GOT3 (cell line): ENCODE measurements at places on chromosomes 1 and 21.

- no peak for DNase-seq
Measured at GRCh38 chr1:212442408-212442807, 9.7 kb downstream of the NENF start.

DNA sequence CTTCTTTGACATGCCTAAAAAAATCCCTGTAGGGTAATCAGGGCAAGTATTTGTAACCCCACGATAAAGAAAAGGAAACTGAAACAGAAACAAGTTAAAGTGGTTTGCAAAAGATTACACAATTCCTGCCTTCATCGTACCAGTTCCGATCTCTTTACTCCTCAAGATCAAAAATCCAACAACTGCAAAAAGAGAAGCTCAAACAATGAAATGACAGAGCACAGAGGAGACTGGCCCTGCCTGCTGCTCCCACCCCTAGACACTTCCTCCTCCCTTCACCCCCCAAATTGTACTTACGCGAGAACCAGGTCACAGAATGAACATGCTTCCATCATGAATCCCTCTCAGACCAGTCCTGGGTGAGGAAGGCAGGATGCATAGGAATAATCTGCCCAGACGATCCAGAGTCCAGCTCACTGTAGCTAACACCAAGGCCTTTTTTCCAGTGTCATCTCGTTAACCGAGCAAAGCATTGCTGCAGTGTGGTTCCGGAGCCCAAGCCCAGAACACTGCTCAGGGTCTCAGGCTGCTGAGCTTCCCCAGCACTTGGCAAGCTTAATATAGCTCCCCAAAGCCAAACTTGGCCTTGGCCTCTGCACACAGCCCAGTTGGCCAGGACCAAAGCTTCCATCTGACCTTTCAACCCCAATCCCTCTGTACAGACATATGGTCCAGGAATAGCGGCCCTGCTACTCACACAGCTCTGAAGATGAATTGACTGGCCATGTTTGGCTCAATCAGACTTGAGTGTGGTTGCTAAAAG, 20.3 kb downstream of the RXRG start:
- DNase-seq, result no peak

DNA sequence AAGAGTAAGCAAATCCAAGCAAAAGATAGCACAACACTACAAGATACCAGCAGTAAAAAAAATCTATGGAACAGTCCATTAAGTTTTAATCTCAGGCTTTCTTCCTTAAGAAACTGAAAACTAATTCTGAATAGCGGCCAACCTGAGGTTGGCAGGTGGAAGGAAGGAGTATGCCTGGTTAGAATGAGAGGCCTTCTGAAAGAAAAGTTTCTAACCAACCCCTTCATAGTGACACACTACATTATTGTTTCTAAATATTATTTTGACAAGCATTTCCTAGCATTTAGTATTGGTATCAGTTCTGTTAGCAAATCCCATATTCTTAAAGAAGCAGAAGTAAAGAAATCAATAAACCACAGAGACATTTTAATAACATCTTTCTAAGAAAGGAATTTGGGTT, 205.7 kb upstream of the PTBP2 start:
- no peak for DNase-seq

- DNase-seq, result no peak
Measured at GRCh38 chr1:86906419-86906818, 7.5 kb downstream of the SELENOF start.

DNA sequence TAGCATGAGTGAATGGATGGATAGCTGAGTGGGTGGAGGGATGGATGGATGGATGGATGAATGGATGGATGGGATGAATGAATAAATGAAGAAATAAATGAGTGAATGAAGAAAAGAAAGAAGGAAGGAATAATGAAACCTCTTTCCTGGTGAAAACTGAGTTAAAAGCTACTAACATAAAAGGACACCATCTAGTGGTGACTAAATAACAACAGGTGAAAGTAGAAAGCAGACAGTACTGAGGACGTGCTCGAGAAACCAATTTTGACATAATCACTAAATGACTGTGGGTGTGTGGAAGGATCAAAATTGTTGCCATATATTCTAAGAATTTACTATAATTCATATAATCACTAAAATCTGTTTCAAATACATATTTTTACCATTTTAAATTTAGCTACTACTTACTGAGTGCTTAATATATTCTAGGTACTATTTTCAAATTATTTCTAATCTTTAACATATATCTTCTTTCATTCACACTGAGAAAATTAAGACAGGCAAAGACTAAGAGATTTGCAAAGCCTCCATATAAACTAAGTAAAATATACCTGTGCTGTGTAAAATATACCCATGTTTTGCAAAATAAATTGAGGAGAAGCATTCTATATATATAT, 522.9 kb downstream of the LRRIQ3 start:
- no peak for DNase-seq

DNA sequence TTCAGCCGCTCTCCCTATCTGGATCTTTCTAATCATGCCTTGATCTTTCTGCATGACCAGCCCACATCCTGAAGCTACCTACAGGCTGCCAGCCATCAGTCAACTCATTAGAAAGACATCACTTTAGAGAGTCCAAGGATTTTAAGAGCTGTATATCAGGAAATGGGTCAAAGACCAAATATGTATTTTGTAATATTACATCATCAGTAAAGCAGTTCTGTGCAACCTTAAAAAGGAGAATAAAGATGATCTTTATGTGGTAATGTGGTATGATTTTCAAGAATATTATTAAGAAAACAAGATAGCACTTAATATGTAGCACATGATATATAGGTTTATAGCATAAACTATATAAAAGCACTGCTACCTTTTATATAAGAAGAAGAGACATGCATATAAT, 47.6 kb downstream of the SLC30A7 start:
- no peak for DNase-seq

DNA sequence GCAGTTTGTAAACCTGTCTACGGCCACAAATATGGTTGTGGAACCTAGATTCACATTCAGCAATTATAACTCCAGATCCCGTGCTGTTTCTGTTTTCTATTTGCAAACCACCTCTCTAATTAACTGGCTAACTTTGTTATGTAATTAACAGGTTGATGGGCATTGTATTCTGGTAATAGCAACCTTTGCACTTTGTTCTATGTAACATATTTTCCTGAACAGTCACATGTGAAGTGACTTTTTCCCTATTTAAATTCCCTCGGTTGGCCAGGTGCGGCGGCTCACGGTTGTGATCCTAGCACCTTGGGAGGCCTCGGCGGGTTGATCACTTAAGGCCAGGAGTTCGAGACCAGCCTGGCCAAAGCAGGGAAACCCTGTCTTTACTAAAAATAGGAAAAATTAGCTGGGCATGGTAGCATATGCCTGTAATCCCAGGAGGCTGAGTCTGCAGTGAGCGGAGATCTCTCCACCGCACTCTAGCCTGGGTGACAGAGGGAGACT, 1.4 kb downstream of the ACADM start:
- no peak for DNase-seq

- DNase-seq, result no peak
Measured at GRCh38 chr1:197184190-197184589, 37.7 kb upstream of the ASPM start.

DNA sequence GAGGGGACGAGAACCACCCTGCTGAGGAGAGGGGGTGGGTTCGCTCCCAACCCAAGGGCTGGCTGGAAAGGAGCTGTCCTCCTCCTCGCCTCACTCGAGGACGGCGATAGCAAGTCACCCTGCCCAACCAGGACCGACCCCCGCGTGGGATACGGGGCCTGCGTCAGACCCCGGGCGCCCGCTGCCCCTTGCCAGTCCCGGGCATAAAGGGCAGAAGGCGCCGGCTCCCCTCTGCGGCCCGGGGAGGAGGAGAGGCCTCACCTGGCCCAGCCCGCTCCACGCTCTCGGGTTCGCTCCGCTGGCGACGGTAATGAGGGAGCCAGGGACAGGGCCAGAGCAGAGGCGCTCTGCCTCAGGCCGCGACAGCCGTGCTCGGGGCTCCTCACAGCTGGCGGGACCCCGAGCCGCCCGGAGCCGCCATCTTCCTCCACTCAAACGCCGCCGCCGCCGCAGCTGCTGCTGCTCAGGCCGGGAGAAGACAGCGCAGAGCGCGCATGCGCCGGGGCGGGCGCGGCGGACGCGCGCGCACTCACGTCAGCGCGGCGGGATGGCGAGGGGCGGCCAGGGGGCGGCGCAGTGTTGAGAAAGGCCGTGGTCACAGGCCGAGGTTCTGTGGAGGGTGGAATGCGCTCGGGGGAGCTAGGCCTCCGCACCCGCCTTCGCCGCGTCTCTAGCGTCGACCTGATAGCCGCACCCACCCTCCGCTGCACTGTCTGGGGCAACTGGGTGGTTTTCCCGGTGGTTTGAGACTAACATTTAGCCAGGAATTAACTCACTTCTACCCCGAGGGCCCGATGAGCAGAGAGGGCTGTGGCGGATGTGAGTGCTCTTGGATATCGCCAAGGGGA, at the start of gene FBXO42:
TSS of gene FBXO42 (minus strand) at position 487 of the 848 bp plus-strand sequence. CDS start 37,062 bp downstream, outside the sequence.
- DNase-seq, result peak; percentile 77

DNA sequence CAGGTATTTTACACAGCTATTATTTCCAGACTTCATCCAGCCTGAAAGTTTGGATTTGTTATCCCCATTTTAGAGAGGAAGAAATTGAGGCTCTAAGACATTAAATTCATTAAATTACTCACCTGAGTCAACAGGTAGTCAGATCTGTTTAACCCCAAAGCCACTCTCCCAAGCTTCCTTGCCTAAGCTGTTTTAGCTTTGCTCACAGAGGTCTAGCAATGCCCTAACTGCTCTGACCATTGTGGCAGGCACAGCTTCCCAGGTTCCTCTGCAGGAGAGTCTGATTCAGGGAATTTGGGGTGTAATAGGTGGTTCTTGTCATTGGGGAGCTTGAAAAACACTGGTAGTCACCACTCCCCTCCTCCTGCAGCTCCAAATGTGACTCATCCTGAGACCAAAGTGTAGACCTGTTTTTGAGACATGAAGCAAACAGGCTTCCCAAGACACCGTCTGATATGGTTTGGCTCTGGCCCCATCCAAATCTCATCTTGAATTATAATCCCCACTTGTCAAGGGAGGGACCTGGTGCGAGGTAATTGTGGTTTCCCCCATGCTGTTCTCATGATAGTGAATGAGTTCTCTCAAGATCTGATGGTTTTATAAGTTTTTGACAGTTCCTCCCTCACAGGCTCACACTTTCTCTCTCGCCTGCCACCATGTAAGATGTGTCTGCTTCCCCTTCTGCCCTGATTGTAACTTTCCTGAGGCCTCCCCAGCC, 142.8 kb upstream of the DNAH14 start:
- no peak for DNase-seq

GRCh38 chr21:44517175-44517899, 22.7 kb downstream of the KRTAP10-1 start:
- DNase-seq, result no peak

- no peak for DNase-seq
Measured at GRCh38 chr1:53616927-53617326, 122.0 kb downstream of the GLIS1 start.

GRCh38 chr21:33395891-33396331, 7.3 kb upstream of the IFNGR2 start:
- no peak for DNase-seq

- DNase-seq, result no peak
Measured at GRCh38 chr1:67952071-67952470, 98.4 kb downstream of the DIRAS3 start.

DNA sequence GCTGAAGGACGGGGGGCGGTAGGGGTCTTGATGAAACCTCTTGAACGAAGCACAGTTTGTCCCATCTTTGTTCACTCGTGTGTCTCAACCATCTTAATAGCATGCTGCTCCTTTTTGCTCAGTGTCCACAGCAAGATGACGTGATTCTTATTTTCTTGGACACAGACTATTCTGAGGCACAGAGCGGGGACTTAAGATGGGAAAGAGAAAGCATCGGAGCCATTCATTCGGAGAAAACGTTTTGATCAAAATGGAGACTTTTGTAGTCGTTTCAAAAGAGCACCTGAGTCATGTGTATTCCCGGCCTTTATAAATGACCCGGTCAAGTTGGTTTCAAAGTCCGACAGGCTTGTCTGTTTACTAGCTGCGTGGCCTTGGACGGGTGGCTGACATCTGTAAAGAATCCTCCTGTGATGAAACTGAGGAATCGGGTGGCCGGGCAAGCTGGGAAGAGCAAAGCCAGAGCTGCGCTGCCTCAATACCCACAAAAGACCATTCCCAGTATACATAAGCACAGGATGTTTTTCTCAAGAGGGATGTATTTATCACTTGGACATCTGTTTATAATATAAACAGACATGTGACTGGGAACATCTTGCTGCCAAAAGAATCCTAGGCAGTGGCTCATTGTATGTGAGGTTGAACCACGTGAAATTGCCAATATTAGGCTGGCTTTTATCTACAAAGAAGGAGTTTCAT, 18.5 kb downstream of the ETS2 start:
- DNase-seq, result no peak
